ENCODE measurements at places on chromosomes 11 and 22.

DNA sequence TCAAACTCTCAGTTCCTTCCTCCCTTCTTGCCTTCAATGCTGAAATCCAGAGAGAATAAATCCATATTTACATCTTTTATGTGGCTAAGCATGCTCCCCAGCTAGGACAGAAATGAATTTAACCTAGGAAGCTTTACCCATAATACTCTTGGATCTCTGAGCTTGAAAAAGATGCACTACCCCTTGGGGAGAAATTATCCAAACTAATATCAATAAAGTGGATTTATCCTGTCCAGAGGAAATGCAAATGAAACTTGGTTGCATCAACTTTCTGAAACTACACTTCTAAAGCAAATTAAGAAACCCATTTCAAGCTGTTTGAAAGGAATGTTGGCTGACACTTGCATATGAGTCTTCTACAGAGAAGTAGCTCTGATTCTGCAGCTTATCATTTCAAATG is 347.9 kb downstream of the TTC28 start:
- no peak for DNase-seq

DNA sequence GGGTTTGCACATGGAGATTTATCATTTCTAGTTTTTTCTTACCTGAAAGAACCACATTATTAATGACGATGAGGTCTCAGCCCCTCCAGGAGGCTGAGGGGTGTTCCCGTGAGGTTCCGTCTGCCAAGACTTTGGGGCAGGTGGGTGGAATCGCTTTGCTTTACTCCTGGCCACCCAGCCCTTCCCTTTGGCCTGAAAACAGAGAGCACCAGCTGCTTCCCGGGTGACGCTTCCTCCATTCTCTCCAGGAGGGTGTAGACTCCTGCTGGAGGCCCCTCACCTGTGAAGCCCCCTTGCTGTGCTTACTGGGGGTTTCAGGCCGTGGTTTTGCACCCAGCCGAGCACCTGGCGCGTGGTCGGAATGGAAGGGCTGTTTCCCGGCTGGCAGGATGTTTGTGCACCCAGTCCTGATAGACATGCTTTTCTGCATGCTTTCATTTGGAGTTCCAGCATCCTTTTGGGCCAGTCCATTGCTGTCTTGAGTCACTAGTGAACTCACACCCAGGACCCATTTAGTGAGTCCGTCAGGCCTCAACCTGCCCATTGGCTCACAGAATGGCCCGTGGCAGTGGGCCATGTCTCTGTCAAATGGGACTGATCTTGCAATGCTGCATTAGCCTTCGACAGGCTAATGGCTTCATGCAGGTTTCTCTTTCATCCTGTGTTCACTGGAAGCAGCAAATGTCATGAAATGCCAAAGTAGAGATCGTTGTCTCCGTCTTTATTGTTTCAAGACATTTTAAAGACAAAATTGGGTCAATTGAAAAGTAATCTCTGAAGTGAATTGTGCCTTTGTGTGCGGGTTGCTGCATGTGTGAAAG is 360.8 kb downstream of the TBC1D22A start:
- no peak for DNase-seq

DNA sequence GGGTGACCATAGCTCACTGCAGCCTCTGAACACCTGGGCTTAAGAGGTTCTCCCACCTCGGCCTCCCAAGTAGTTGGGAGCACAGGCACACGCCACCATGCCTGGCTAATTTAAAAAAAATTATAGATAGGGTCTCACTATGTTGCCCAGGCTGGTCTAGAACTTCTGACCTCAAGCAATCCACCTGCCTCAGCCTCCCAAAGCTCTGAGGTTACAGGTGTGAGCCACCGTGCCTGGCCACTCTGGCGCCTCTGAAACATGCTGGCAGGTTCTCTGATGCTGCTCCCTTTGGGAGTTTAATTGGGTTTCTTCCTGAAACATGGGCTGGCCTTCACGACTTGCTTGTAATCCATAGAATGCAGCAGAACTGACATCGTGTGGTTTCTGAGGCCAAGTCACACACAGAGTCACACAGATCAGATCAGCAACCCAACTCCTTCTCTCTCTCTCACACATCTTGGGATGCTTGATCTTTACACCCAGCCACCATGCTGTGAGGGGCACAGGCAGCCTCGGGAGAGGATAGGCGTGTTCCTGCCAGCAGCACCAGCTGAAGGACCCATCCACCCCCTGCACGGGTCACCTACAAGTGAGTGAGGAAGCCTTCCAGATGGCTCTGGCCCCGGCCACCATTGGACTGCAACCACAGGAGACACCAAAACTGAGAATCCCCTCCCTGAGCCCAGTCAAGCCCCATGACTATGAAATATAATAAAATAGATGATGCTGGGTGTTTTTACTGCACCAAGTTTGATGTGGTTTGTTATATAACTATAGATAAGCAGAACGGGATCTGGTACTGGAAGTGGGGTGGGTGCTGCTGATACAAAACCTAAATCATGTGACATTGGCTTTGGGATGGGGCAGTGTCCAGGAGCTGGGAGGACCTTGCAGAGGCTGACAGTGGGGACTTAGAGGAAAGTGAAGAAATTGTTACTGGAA is 3.1 kb upstream of the GSC2 start:
- DNase-seq = no peak

GRCh38 chr11:37972691-37973090 is 1374.7 kb upstream of the RAG2 start:
- peak; percentile 72 for DNase-seq

- no peak for DNase-seq
Measured at GRCh38 chr11:102292933-102293332, 24.4 kb upstream of the BIRC3 start.

DNA sequence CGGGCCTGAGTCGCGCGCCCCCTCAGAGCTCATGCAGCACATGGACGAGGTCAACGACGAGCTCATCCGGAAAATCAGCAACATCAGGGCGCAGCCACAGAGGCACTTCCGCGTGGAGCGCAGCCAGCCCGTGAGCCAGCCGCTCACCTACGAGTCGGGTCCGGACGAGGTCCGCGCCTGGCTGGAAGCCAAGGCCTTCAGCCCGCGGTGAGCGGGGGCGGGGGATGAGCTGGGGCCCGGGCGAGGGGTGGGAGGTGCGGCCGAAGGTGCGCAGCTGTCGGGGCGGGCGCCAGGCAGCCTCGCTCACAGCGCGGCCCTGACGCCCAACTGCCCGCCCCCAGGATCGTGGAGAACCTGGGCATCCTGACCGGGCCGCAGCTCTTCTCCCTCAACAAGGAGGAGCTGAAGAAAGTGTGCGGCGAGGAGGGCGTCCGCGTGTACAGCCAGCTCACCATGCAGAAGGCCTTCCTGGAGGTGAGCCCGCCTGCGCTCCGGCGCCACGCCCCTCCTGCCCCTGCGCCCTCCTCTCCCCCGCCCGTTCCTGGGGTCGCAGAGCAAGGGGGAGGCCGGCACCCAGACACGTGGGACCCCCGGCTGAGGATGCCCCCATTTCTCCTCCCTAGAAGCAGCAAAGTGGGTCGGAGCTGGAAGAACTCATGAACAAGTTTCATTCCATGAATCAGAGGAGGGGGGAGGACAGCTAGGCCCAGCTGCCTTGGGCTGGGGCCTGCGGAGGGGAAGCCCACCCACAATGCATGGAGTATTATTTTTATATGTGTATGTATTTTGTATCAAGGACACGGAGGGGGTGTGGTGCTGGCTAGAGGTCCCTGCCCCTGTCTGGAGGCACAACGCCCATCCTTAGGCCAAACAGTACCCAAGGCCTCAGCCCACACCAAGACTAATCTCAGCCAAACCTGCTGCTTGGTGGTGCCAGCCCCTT is 20.5 kb downstream of the EPS8L2 start:
- peak; percentile 84 for DNase-seq

DNA sequence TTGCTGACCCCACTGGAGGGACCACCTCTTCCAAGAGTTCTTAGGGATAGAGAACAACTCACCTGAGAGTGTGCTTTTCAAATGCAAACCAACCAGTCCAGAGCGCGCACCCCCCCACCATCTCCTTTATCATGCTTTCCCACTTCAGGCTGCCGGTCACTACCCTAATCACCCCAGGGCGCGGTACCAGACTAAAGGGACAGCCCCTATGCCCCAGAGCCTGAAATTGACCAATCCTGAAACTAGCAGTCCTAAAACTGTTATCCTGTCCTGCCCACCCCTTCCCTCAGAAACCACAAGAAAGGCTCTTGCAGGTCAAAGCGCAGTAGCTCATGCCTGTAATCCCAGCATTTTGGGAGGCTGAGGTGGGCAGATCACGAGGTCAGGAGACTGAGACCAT is 37.0 kb downstream of the NEAT1 start:
- DNase-seq = no peak

- peak; percentile 45 for DNase-seq
Measured at GRCh38 chr11:73478737-73479347, 102.6 kb downstream of the RELT start.

- peak; percentile 33 for DNase-seq
Measured at GRCh38 chr11:120229451-120230424, 10.2 kb upstream of the POU2F3 start.

DNA sequence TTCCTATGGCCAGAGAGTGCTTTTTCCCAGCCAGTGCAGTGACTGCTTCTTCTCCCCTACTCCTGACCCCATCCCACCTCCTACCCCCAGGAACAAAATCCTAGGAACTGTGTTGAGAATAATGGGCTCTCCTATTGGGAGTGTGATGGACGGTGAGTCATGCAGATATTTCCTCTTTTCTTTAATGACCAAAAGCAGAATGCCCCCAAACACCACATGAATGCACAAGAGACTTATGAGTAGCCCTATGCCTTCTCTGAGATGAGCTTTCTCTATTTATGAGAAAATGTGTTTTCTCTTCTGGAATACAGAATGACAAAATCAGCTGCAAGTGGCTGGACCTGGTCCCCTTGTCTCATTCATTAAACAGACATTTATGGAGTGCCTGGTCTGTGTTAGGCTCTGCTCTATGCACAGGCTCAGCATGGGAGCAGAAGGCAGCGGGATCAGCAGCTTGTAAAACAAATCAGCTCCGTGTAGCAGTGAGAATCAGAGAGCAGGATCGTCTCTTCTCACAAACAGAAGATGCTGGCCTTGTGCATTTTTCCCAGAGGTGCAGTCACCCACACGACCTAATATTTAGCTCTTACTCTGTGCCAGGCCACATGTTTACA is 47.5 kb upstream of the GALNT18 start:
- DNase-seq = no peak

GRCh38 chr11:62552485-62553079 is 6.0 kb upstream of the AHNAK start:
- no peak for DNase-seq

GRCh38 chr11:130826572-130826971 is 89.7 kb downstream of the SNX19 start:
- no peak for DNase-seq

DNA sequence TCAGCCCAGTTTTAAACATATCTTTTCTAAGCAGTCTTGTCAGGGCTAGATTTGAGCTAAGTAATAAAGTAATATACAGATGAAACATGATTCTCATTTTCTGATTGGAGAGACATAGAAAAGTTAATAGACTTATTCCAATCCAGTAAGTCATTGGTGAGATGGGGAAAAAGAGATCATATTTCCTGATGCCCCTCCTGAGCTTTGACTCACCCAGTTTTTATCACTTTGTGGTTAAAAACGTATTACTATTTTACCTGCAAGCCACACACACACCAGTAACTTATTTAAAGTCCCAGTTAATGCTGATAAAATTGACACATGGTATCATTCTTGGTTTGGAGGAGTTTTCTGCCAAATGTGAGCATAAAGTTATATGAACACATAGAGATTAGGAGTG is 306.8 kb downstream of the CADM1 start:
- peak; percentile 82 for DNase-seq

- peak; percentile 6 for DNase-seq
Measured at GRCh38 chr22:32623943-32624342, 149.3 kb downstream of the FBXO7 start.

DNA sequence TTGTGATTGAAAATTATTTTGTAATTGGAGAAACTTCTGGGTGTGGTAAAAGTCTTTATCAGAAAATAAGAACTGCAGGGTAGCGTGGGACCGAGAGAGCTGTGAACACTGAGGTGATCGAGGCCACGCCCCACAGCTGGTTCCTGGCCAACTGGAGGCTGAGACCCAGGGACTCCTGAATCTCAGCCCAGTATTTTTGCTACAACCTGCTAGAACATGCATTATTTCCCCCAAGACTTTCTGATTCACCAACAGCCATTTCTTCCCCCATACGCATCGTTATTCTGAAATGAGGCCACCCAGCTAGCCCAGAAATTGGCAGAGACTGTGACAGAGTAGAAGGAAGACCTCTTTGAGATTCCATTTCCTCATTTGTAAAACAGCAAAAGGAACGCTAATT is 3.4 kb upstream of the FGF19 start:
- no peak for DNase-seq

- no peak for DNase-seq
Measured at GRCh38 chr11:75349521-75350116, 1.8 kb downstream of the ARRB1 start.

DNA sequence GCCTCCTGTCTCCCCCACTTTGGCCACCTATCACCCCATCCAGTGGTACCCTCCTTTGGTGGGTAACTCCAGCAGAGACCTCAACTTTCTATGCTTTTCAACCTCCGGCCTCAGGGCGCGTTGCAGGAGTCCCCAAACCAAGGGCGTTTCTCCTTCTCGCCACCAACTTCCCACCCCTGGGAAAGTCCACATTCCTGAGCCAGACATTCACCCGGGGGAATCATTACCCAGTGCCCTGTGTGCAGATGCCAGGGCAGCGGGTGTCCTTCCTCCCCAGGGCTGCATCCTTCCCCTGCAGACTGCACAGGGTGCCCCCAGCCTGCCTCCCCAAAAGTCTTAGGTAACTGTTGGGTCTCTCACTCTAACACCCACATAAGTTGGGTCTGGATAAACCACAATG is 26.4 kb downstream of the MYEOV start:
- peak; percentile 92 for DNase-seq

DNA sequence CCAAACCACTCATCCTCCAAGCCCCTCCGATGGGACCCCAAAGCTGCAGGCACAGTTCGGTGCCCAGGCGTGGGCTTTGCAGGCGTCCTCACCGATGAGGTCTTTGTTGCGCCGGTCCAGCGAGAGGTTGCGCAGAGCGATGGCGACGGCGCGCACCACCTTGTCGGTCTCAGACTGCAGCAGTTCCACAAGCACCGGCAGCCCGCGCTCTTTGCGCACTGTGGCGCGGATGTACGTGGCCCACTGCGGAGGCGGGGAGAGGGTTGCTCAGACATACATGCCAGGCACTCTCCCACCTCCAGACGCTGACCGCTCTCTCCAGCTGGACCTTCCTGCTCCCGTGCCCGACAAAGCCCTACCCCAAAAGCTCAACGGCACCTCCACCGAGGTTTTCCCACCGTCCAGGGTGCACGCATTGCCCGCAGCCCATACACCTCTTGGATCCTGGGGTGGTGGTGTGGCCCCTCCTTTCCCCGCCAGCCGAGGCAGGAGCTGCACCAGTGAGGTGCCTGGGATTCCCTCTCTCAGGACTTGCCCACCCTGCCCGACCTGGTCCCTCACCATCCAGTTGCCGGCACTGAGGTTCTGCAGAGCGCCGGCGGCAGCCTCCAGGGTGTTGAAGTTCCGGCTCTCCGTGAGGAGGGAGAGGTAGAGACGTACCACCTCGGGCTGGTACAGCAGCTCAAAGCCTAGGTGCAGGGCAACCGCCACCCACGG is 32.1 kb upstream of the TXNRD2 start:
- DNase-seq = no peak

- no peak for DNase-seq
Measured at GRCh38 chr22:44541671-44542319, 43.8 kb upstream of the RTL6 start.

- peak; percentile 76 for DNase-seq
Measured at GRCh38 chr11:119323532-119324033, 6.7 kb upstream of the MCAM start.

GRCh38 chr22:28978158-28978557 is 83.5 kb downstream of the C22orf31 start:
- peak; percentile 67 for DNase-seq

Measured in kidney tubule cell (primary cell).